ENCODE measurements at places on chromosomes 6 and 20. TPM values are rescaled to one million over a fixed set of nuclear protein-coding genes. Genes with fewer than 3 reads are reported as not detected.

Gene LGSN
- 0.19 TPM for total RNA-seq

Gene LPA
- 1.3 TPM for total RNA-seq

GRCh38 chr20:1816384-1817381 lies 78.5 kb upstream of the SIRPA start:
- ATAC-seq, result no peak

GRCh38 chr20:45576995-45577394 lies 2.1 kb downstream of the WFDC8 start:
- ATAC-seq, result no peak

Gene TRIM15
- not detected for total RNA-seq

GRCh38 chr20:17807651-17808050 lies 107.9 kb downstream of the BANF2 start:
- ATAC-seq, result no peak

Data from motor neuron (in vitro differentiated cells).